ENCODE measurements at places on chromosomes 7 and 10. TPM values are rescaled to one million over a fixed set of nuclear protein-coding genes. Genes with fewer than 3 reads are reported as not detected.

Gene GIMAP2
- total RNA-seq = 19.8 TPM

Gene SMARCD3
- 2.5 TPM for total RNA-seq

Gene GALNT17
- total RNA-seq = 0.30 TPM

Gene PSTK
- 6.1 TPM for total RNA-seq

GRCh38 chr10:127059314-127059713 lies 137.1 kb downstream of the INSYN2A start:
- DNase-seq = no peak

- no peak for DNase-seq
Observed at GRCh38 chr7:114051871-114052331, 133.1 kb upstream of the PPP1R3A start.

DNA sequence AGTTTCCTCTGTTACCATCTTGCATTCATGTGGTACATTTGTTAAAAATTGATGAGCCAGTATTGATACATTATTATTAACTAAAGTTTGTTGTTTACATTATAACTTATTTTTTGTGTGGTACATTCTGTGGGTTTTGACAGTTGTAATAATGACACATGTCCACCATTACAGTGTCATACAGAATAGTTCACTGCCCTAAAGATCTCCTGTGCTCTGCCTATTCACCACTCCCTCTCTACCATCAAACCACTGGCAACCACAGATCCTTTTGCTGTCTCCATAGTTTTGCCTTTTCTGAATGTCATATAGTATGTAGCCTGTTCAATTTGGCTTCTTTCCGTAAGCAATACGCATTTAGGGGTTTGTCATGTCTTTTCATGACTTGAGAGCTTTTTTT lies 156.9 kb downstream of the PHF14 start:
- no peak for DNase-seq

DNA sequence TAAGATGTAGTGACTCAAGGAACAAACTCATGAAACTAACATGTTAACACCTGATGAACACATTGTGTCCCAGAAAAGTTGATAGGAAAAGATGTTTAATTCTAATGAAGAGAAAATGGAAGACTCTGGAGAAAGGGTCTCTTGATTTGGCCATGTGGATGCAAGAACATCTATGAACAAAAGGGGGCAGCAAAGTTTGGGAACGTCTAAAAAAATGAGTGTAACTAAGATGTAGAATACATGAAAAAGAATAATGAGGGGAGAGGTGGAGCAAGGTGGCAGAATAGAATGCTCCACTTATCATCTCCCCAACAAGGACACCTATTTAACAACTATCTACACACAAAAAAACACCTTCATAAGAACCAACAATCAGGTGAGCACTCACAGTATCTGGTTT lies 805.1 kb downstream of the TNS3 start:
- DNase-seq = no peak

All from activated T-cell treated with anti-CD3 and anti-CD28 coated beads, Interleukin-2, amount 50 U/mL, for 4 hours (primary cell).